AG20443 (cell line): ENCODE measurements at places on chromosomes 13 and 19.

GRCh38 chr13:42228527-42228926 is 43.4 kb upstream of the AKAP11 start:
- DNase-seq: no peak

- no peak for DNase-seq
Observed at GRCh38 chr13:46586751-46587514, 34.0 kb downstream of the LRCH1 start.

GRCh38 chr13:47206111-47206510 is 309.3 kb upstream of the HTR2A start:
- DNase-seq: no peak

DNA sequence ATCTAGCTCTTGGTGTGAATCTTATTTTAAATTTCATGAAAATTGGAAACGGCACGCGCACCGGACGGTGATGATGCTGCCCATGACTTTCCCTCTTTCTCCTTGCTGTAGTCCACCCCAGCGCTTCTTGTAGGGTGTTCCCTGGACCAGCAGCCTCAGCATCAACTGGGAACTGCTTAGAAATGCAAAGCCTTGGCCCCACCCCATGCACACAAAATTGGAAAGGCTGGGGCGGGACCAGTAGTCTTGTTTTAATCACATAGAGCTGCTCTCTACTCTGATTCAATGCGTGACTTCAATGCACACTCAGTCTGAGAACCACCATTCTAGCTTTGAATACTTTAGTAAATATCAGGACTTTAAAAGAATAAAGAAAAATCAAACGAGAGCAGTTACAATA is 427.1 kb downstream of the EFNB2 start:
- no peak for DNase-seq

GRCh38 chr13:33560726-33561125 is 257.2 kb upstream of the RFC3 start:
- peak; percentile 9 for DNase-seq

GRCh38 chr19:40223135-40223822 is 3.2 kb downstream of the CCNP start:
- DNase-seq: no peak

DNA sequence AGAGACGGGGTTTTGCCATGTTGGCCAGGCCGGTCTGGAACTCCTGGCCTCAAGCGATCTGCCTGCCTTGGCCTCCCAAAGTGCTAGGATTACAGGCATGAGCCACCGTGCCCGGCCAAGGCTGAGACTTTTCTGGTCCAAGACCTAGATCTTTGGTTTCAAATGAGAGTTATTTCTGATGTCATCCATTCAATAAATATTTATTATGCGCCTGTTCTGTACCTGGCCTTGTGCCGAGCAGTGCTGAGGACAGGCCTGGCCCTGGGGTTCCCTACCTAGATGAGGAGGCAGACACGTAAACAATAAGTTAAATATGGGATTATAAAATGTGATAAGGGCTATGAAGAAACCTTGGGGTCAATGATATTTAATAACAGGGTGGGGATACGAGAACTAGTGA is 4.5 kb downstream of the RELB start:
- DNase-seq: no peak

GRCh38 chr13:71454509-71454908 is 412.5 kb downstream of the DACH1 start:
- DNase-seq: no peak

DNA sequence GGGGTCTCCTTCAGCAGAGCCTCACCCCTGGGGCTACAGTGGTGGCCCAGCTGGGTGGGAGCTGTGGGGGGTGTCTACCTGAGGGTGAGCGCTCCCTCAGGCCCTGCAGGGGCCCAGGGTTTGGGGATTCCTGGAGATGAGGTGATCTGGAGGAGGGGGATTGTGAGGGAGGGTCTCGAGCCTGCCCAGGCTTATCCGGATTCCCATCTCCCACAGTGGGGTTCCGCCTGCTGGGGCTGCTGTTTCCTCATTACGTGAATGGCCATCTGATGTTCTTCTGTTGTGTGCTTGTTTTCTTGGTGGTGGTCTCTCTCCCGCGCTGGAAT is 4.4 kb downstream of the PPP1R37 start:
- DNase-seq: no peak

GRCh38 chr13:85170372-85170771 is 628.8 kb downstream of the SLITRK6 start:
- no peak for DNase-seq

DNA sequence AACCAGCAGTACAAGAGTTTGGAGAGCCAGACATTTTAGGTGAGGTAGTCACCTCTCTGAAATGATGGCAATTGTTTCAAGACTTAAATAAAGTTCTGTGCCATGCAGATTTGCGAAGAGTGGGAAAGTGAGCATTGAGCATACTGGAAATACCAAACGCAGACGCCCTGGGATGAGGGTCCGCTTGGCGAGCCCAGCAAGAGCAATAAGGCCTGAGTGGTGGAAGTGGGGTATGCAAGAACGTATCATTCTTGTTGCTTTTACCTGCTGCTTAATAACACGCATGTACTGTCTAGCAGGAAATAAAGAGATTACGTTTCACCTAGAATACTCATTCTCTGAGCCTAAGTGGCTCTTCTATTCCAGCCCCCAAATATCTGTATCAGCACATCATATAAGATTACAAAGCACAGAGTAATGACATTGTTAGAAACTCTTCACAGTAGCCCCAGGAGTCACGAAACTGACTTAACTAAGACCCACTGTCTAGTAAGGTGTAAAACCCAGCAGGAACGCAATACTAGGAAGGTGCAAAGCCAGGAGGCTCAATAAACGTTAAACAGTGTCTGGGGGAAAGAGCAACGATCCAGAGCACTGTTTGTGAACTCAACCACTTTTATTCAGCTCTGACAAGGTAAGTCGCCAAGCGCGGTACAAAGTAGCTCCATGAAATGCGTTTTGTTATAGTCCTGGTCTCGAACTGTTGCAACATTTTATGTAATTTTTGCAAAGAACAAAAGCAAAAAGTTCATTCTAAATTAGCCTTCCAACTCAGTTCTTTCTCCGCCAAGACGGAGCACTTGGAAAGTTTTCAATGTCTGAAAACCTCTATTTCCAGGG is 1.2 kb downstream of the RCBTB2 start:
- DNase-seq: no peak

- DNase-seq: no peak
Observed at GRCh38 chr13:51840917-51841316, 4.1 kb downstream of the TMEM272 start.

DNA sequence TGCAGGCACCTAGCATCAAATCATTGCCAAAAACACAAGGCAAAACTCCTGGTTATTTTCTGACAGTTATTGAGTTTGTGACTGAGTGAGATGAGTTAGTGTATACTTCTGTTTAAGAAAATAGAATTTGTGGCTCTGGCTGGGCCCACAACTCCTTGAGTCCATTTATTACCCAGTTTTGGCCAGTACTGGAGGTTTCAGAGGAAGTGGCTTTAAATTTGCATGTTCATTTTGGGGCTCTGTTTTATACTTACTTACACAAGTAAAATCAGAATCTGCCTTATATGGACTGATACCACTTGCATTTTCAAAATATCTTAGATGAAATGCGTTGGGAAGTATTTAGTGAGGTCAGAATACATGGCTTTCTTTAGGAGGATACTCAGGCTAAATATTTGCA is 29.0 kb downstream of the TNFSF11 start:
- no peak for DNase-seq

GRCh38 chr13:105991622-105992277 is 543.7 kb downstream of the EFNB2 start:
- DNase-seq: peak; percentile 72

GRCh38 chr19:33071887-33072286 is 7.2 kb upstream of the RHPN2 start:
- DNase-seq: no peak

GRCh38 chr13:75787249-75787928 is 151.3 kb downstream of the LMO7 start:
- DNase-seq: peak; percentile 37

- peak; percentile 26 for DNase-seq
Observed at GRCh38 chr13:21124852-21125251, 51.5 kb downstream of the SKA3 start.

DNA sequence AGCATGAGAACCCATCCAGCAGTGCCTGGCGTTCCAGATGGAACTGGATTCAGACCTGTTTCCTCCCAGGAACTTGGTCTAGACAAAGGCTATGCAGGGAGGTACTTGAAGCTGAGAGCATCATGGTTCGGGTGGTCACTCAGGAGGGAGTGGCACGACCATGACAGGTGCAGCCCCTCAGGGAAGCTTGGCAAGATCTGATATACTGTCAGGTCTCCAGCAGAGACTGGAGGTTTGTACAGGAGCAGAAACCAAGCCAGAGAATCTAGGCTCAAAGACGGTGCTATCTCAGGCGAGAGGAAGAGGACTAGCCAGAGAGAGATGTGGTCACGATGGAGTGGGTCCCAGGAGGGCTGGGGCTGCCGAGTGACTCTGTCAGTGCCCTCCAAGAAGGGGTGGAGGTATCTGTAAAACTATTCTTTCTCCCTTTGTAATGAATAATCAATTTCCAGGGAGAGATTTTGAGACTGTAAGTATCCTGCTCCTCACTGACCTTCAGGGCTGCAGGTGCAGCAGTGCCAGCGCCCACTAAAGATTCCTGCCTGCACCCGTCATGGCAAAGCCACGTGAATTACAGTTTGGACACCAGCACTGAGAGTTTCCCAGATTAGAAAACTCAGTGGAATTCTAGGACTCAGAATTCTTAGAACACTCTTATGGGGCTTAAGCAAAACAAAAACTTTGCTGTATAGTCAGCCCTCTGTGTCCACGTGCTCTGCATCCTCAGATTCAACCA is 10.2 kb upstream of the DCUN1D2 start:
- no peak for DNase-seq

GRCh38 chr19:32197896-32198882 is 147.2 kb upstream of the ZNF507 start:
- no peak for DNase-seq

GRCh38 chr19:30446850-30447552 is 74.8 kb downstream of the ZNF536 start:
- DNase-seq: peak; percentile 74

DNA sequence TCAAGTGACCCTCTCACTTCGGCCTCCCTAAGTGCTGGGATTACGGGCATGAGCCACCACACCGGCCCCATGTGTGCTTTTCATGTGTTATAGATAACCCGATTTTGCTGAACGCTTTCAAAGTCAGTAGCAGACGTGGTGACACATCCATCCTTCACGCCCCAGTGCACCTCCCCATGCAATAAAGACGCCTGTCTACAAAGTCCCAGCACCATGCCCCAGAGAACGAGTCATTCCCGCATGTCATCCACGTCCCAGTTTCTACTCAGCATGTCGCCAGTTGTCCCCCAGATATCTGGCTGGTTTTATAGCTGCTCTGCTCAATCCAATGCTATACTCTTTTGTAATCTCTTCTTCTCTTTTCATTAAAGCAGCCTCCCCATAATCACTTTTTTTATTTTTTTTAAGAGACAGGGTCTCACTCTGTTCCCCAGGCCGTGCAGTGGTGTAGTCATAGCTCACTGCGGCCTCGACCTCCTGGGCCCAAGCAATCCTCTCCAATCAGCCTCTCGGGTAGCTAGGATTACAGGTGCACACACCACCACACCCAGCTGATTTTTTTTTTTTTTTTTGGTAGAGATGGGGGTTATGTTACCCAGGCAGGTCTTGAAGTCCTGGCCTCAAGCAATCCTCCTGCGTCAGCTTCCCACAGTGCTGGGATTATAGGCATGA is 42.5 kb downstream of the DNM2 start:
- DNase-seq: peak; percentile 20

- DNase-seq: no peak
Observed at GRCh38 chr13:25741796-25742195, 310.0 kb downstream of the SHISA2 start.

GRCh38 chr19:47860602-47861297 is 1.7 kb downstream of the TPRX2 start:
- no peak for DNase-seq

DNA sequence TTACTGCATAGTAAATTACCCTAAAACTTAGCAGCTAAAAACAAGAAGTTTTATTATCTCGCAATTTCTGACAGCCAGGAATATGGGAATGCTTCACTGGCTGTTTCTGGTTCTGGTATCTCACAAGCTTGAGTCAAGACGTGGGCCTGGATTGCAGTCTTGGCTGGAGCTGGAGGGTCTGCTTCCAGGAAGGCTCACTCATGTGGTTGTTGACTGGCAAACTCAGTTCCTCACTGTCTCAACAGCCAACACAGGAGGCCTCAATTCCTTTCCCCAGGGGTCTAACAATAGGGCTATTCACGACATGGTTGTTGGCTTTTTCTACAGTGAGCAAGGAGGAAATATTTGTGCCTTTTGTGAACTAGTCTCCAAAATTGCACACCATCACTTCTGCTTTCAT is 146.3 kb downstream of the GPC5 start:
- DNase-seq: no peak

GRCh38 chr13:27854606-27855005 is 62.3 kb downstream of the GSX1 start:
- no peak for DNase-seq

DNA sequence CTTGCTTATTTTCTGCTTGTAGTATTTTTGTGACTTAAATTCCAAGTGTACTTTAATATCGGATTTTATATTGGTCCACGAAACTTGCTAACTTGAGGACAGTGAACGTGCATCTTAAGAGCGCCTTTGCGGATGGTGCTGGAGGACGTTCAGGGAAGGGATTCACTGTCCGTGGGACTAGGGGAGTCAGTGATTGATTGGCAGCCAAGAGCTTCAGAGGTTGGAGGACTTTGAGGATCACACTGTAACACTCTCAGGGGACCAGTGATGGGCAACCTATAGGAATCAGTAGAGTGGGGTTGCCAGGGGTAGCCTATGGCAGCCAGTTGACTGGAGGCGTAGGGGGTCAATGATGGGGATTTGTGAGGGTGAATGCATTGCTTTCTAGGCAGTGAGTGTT is 516 bp downstream of the ZNF175 start:
- DNase-seq: no peak

DNA sequence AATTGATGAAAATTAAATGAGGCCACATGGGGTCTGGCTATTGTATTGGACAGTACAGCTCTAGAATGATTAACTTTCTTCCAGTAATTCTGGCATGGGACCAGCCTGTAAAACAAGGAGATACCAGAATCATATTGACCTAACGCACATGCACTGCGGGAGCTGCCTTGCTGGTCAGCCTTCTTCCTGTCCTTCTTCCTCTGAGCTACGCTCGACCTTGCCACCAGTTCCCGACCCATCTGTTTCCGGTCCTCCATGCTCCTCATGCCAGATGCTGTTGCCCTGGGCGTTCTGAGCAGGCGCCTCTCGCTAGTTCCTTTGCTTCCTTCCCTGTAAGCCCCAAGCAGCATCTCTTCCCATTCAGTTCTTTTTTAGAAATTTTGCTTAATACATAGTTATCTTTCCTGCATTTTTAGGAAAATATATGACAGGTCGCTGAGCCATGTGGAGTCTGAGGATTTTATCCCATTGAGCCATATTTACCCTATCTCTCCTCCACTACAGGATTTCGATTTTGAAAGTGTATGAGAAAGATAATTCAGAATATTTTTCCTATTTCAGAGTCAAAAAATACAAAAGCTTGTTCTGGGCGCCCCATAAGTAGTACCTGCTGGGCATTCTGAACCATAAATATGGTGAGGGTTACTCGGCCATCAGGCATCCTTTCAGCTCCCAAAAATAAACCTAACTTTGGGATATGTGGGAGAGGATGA is 38.6 kb downstream of the TNFRSF19 start:
- DNase-seq: peak; percentile 72
